Stimulated activated CD8-positive, alpha-beta memory T cell treated with anti-CD3 and anti-CD28 coated beads, Interleukin-15, amount 100 ng/mL, for 1 hour (primary cell): ENCODE measurements at places on chromosomes 1 and 21.

DNA sequence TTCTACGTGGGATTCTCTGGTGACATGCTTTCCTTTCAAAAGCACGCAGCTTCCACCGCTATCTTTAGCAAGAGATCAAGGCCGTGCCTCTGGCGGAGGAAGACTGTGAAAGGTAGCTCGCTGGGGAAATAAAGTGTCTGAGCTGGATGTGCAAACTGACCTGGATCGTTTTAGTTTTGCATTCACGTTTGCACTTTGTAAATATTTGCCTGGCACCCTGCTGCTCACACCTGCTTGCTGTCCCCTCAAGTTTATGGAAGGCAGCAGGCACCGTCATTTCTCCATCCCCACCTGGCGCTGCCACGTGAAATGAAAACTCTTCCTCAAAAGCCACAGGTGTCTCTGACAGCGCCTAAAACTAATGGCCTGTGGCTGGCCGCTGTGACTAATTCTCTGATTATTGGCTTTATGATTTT lies 44.0 kb upstream of the TARDBP start:
- no peak for DNase-seq

DNA sequence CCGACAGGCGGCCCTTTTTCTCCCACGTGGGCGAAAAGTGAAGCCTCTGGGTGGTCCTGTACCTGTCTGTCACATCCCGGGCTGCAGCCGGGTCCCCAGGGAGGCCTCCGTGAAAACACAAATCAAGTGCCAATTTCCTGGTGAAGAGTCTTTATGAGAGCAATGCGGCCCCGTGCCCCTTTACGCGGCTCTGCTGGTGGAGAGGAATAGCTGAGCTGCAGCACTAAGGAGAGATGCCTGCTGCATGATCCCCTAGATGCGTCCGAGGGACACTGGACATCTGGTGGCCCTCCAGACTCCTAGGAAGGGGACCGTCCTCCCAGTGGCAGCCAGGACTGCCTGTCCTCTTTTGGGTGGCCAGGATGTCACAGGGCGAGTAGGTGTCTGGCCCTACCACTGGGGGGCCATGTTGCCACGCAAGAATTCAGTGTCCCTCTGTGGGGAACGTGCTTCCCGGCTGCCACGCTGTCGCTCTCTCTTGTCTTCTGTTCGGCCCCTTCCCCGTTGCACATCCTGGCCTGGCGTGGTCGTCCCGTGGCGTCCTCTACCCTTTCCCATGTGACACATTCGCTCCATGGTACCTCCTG lies 38.7 kb downstream of the COL18A1 start:
- no peak for DNase-seq

DNA sequence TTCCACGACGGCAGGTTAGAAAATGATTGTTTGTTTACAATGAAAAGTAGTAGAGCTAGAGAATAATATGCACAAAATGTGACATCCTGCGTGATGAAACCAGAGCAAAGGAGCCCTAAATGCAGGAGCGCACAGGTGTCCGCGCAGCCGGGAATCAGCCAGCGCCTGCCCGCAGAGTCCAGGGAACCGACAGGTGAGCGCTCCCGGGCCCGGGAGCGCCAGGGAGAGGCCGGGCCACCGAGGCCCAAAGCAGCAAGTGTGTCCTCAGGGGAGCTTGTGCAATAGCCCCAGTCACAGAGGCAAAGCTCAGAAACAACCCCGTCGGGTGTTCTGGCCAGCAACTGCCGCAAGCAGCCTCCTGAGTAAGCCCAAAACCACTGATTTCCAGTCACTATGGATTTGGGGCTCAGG lies 789 bp upstream of the GALE start:
- no peak for DNase-seq

GRCh38 chr21:44977616-44978340 lies 37.9 kb downstream of the SLX9 start:
- DNase-seq: no peak

DNA sequence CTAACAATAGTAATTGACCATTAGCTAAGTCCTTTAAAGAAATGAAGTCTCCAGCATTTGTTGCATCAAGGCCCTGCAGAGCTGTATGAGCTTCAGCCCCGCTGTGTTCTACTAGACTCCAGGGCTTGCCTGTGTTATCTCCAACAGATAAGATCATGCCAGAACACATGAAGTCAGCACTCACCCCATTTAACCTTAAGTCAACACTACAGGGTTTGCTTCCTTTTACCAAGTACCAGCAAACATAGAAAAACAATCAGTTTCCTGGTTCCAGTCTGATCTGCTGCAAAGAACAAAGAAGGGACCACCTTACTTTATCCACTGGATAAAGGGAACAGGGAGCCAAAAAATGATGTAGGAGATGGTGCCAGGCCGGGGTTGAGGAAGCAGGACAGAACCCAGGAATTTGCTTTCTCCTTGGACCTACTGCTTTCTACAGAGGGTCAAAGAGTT lies 41.3 kb upstream of the ENAH start:
- no peak for DNase-seq

DNA sequence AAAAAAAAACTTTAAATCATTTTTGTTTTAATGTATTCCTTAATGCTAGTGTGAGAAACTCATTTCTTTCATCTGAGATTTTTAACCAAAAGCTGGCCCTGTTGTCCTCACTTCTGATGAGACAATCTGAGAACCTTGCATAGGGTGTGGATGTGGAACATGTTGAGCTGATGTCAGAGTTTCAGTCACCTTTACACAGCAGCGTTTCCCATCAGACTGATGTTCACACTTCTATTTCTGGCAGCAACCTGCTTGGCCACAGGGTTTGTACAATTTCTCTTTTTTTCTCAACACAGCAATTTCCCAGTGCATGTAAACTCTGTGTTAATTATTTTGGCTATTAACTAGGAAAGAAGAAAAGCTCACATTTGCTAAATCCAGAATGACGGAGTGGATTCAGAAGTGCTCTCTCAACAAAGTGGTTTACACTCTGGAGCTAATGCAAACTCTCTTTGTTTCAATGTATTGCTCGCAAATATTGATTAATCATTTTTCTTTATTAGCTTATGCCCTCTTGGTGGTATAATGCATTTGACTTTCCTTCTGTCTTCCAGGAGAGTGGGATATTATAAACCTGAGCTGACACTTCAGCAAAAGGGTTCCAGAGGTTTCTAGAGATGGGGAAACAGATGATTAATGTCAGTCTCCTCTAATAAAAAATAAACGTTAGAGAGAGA lies 70.5 kb upstream of the HSPA13 start:
- DNase-seq: no peak

DNA sequence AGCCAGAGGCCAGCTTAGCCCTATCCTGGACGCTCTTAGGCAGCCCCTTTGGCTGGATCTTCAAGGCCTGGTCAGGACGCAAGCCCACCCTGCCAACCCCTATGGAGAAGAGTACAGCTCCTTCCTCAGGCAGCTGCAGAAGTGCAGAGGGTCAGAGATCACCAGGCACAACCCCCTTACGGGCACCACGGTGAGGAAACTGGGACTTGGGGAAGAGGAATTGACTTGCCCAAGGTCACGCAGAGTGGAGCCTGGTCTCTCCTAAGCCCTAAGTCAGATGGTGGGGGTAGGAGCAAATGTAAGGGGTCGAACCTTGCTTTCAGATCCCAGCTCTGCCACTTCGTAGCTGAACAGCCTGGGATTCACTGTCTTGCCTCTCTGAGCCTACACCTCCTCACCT lies 3.7 kb downstream of the E2F2 start:
- no peak for DNase-seq
